ENCODE measurements at places on chromosomes 11 and 22. TPM values are rescaled to one million over a fixed set of nuclear protein-coding genes. Genes with fewer than 3 reads are reported as not detected.

Gene PNPLA5
- not detected for total RNA-seq

Gene TMPRSS13
- total RNA-seq: not detected

Gene TREH
- not detected for total RNA-seq

Gene CACNA1I
- total RNA-seq: 0.06 TPM

Gene SMC1B
- 0.05 TPM for total RNA-seq

Gene KCTD21
- 7.6 TPM for total RNA-seq

Gene CASP4
- 4.6 TPM for total RNA-seq

Gene DGCR6
- 2.3 TPM for total RNA-seq

Gene NUP160
- total RNA-seq: 35.5 TPM

Gene HOATZ
- not detected for total RNA-seq

Gene DEFB131B
- total RNA-seq: not detected

Gene MRGPRD
- total RNA-seq: not detected

Gene NARS2
- total RNA-seq: 19.2 TPM

Gene OR5T2
- total RNA-seq: not detected

Gene UNC93B1
- 65.3 TPM for total RNA-seq

Gene PKNOX2
- not detected for total RNA-seq

Gene DAGLA
- total RNA-seq: 8.6 TPM

Gene CSNK1E
- 83.4 TPM for total RNA-seq

Gene MGAT3
- 1.0 TPM for total RNA-seq

Gene HIC2
- 2.9 TPM for total RNA-seq

Gene GLB1L3
- total RNA-seq: 0.04 TPM

Gene CHADL
- not detected for total RNA-seq

Gene FGF19
- 0.09 TPM for total RNA-seq

Gene POGLUT3
- total RNA-seq: 8.6 TPM
